ENCODE measurements at places on chromosomes 3 and 15. TPM values are rescaled to one million over a fixed set of nuclear protein-coding genes. Genes with fewer than 3 reads are reported as not detected.

The ST8SIA2 gene
- total RNA-seq, result 0.13 TPM

The TM4SF18 gene
- total RNA-seq, result 72.6 TPM

The TMEM158 gene
- 4.2 TPM for total RNA-seq

The HYAL1 gene
- total RNA-seq, result 1.1 TPM

The KBTBD12 gene
- not detected for total RNA-seq

The NR1D2 gene
- 33.3 TPM for total RNA-seq

The CISH gene
- 0.32 TPM for total RNA-seq

DNA sequence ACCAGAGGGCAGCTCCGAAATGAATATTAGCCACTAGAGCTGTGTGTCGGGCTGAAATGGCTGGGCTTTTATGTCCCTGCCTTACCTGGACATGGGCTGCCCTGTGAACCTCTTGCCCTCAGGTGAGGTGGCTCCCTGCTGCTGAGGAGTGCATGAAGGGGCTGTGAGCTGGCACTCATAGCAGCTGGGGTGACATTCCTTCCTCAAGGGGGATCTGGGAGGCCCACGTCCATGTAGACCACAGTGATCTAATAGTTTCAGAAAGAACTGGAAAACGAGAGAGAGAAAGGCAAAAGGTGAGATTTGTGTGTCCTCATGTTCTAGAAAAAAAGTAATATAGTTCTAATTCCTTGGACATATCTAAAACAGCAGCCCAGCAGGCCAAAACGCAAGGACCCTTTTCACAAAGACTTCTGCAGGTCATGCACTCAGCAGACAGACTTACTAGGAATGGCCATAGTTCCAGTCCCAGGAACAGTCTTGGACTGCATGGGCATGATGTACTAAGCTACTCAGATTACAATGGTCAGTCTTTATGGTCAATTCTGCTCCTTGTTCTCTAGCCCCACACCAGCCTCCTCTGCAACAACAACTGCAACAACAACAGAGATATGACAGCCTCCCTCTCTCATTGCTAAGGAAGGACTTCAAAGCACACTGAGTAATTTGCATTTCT lies 10.8 kb upstream of the SLC24A5 start:
- DNase-seq, result no peak

DNA sequence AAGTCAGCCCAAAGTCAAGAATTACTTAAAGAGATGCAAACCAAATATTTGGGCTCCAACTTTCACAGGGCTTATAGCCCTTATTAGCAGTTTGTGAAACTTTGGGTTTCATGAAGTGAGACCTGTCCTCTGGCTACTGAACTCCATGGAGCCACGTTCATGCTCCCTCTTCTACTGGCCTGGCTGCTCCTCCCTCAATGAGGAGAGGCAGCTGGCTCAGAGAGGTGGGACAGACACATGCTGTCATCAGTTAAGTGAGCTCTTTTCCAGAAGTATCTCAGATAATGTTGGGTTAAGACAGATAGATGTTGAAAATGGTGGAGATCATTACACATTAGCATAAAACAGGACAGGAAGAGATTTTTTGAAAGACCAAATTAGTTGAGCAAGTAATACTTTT lies 19.4 kb downstream of the MRPS25 start:
- no peak for DNase-seq

- DNase-seq, result no peak
These were observed 2.2 kb downstream of the CDCP1 start for GRCh38 chr3:45143673-45144671.

- peak; percentile 22 for DNase-seq
These were observed 36.5 kb upstream of the KLHL6 start for GRCh38 chr3:183591881-183592521.

DNA sequence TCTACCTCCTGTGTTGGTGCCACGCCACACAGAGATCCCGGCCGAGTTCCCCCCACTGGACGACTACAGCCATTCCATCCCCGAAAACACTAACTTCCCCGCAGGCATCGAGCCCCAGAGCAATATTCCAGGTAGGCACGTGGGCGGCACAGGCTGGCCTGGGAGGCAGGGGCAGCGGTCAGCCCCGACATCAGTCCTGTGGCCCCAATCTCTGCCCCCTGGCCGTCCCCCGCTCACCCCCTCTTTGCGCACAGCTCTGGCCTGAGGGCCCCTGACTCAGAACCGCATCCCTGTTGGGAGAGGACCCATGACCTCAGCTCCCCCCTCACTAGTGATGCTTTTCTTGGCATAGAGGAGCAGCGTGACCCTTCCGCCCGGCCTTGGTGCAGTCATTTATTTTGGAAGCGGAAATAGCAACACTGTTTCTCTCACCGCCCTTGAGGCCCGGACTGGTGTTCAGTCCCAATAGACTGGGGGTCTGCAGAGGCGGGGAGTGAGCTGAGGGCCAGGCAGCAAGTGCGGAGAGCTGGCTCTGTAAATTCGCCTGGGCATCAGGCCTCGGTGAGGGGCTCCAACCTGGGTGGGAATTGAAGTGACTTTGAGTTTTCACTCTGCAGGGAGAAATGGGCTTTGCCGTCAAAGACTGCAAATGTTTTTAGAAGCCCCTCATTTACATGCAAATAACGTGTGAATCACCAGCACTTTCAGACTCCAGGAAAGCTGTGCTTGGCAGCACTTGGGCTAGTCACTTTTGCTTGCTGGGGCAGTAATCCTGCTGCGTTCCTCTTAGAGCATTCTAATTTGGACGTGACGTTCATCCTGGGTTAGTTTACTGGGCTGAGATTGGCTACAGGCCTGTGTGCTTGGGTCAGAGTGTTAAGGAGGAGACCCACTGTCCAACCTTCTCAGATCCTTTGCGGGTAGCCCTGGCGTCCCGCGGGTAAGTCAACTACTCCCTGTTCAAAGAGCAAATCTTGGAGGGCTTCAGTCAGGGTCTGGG lies 88.9 kb downstream of the AAGAB start:
- no peak for DNase-seq

DNA sequence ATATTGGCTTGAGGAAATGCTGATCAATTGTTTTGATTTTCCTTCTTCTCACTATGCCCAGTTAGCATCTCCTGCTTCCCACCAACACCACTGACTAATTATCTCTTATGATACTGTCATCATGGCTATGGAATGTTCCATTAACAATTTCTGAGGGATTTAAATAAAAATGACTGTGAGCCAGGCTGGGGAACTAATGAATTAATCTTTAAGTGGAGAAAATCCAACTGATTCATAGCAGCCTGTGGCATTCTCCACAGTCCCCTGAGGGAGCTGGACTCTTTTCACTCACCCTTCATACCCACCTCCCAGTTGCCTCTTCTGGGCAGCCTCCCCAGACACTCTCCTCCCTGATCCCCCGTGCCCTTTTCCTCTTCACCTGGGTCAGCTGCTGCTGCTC lies 353.6 kb downstream of the CLSTN2 start:
- DNase-seq, result no peak

- DNase-seq, result no peak
These were observed 88.2 kb upstream of the NTRK3 start for GRCh38 chr15:88344786-88345185.

- DNase-seq, result no peak
These were observed 569 bp downstream of the HIGD2B start for GRCh38 chr15:72685301-72685924.

DNA sequence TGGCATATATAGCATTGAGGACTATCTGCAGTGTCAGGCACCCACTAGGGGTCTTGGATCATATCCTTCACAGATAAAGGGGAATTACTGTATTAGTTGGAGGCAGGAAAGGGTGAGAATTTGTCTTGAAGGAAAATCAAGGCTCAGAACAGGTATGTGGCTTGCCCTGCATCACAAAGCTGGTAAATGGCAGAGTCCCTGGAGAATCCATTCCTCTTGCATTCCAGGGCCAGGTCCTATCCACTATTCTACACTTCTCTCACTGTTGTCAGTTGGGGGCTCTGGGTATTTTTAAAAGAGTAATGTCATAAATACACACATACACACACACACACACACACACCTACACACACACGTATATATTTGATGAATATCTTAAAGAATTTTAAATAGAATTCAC lies 19.8 kb upstream of the FGF12 start:
- DNase-seq, result no peak

DNA sequence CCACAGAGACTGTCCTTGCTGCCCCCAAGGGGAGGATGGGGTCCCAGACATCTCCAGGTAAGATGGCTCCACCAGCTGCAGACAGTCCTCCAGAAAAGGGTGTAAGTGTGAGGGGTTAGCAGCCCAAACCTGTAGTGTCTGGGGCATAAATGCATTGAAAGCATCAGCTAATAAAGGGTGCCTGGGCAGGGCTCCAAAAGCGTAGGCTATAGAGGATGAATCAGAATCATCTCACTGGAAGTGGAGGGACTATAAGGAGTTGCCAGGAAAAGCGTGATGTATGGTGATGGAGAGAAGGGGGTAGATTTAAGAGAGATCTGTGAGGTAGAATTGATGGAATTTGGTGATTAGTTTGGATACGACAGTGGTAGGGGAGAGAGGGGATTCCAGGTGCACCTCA lies 79.9 kb upstream of the ONECUT1 start:
- no peak for DNase-seq

GRCh38 chr3:55505776-55506175 lies 18.7 kb upstream of the WNT5A start:
- no peak for DNase-seq

- no peak for DNase-seq
These were observed 35.7 kb downstream of the ACAD9 start for GRCh38 chr3:128914966-128915645.

- DNase-seq, result no peak
These were observed 10.5 kb downstream of the DLEC1 start for GRCh38 chr3:38049358-38050126.

DNA sequence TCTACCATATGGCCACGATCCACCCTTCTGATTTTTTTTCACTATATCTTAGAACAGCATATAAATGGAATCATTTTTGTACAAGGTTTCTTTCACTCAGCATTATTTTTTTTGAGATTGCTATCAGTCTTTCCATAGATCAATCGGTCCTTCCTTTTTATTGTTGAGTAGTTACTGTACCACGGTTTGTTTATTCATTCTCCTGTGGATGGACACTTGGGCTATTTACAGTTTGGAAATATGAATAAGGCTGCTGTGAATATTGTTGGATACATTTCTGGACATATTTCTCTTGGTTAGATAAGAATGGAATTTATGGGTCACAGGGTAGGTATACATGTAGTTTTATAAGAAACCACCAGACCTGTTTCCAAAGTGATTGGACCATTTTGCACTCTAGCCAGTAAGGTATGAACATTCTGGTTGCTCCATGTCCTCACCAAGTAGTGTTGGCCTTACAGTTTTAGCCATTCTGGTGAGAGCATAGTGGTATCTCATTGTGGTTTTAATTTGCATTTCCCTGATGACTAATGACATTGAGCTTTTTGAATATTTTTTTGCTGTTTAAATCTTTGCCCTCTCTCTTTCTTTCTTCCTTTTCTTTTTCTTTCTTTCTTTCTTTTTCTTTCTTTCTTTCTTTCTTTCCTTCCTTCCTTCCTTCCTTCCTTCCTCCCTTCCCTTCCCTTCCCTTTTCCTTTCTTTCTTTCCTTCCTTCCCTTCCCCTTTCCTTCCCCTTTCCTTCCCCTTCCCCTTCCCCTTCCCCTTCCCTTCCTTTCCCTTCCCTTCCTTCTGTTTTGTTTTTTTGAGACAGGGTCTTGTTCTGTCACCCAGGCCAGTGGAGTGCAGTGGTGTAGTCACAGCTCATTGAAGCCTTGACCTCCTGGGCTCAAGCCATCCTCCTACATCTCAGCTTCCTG lies 49.2 kb downstream of the LRRK1 start:
- DNase-seq, result no peak

DNA sequence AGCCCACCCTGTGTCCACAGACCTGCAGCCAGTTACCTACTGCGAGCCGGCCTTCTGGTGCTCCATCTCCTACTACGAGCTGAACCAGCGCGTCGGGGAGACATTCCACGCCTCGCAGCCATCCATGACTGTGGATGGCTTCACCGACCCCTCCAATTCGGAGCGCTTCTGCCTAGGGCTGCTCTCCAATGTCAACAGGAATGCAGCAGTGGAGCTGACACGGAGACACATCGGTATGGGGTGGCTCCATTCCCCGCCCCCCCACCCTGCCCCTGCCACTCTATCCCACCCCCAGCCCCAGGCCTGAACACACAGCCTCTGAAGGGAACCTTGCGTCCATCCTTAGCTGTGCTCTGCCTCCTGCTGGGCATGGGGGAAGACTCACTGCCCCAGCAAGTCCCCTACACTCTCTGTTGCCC lies 73.2 kb downstream of the AAGAB start:
- peak; percentile 16 for DNase-seq

DNA sequence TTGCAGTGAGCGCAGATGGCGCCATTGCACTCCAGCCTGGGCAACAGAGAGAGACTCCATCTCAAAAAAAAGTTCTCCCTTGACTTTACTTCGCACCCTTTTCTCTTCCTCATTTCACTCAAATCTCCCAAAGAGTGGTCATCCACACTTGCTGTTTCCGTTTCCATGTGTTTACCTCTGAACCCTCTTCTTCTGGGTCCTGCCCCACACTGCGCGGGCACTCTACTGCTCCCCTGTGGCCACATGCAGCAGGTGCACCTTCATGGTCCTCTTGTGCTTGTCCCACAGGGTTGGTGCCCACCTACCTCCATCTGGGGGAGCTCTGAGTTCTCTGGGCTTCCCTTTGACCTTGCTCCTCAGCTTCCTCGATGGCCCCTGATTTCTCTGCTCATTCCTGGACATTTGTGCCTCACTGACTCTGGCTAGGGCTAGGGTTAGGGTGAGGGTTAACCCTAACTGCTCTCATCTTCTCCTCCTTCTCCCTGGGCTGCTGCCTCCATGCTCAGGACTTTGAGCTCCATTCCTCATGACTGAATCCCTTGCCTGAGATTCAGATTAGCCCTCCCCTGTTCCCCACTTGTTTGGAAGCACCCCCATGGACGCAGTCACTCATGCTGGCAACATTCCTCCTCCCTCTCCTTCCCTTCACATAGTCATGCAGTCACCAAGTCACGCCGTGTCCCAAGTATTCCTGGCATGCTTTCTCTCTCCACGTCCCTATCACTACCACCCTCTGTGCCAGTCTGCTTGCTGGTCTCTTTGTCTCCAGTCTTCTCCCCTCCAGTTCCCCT lies 26.6 kb upstream of the KY start:
- peak; percentile 63 for DNase-seq

DNA sequence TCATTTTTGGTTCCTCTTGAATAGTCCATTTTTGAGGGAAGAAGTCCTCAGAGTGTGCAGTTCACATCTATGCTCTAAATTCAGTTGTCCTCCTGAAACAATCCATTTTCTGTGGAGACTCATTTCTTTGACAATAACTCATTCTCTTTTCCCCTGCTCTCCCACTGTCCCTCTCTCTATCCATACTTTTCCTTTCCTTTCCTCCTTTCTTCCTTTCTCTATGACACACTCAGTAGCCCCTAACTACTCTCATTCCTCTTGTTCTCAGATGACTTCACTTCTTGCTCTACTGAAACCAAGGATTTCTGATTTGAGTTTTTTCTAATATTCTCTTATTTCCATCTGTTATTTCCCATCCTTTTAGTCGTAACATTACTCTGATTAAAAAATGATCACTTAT lies 16.7 kb upstream of the MEIS2 start:
- no peak for DNase-seq
